ENCODE measurements at places on chromosomes 3 and 15. TPM values are rescaled to one million over a fixed set of nuclear protein-coding genes. Genes with fewer than 3 reads are reported as not detected.

STXBP5L gene
- not detected for total RNA-seq

OXSR1 gene
- 41.1 TPM for total RNA-seq

TYRO3 gene
- total RNA-seq, result 14.9 TPM

FAM3D gene
- not detected for total RNA-seq

PLA2G4B gene
- 2.2 TPM for total RNA-seq

TEX9 gene
- 5.0 TPM for total RNA-seq

ANKRD34C gene
- total RNA-seq, result not detected

TRIM71 gene
- total RNA-seq, result not detected

TMEM62 gene
- total RNA-seq, result 9.7 TPM

EPHA3 gene
- not detected for total RNA-seq

CNTN3 gene
- not detected for total RNA-seq

FBXW12 gene
- total RNA-seq, result not detected

PPARG gene
- total RNA-seq, result 34.3 TPM

DUOXA2 gene
- total RNA-seq, result not detected

CD80 gene
- total RNA-seq, result not detected

EIF4E3 gene
- total RNA-seq, result 3.7 TPM

SLC12A1 gene
- not detected for total RNA-seq

FSIP1 gene
- 0.84 TPM for total RNA-seq

CHRM5 gene
- not detected for total RNA-seq

SPTBN5 gene
- total RNA-seq, result 0.37 TPM

C2CD4A gene
- not detected for total RNA-seq

ZNF106 gene
- 6.3 TPM for total RNA-seq

FHIT gene
- total RNA-seq, result 0.64 TPM

PP2D1 gene
- not detected for total RNA-seq

CPNE4 gene
- 5.1 TPM for total RNA-seq

DPPA4 gene
- total RNA-seq, result not detected

TPRG1 gene
- 0.38 TPM for total RNA-seq

PRR20G gene
- total RNA-seq, result 0.54 TPM

P2RY12 gene
- total RNA-seq, result not detected

TMEM266 gene
- total RNA-seq, result 0.17 TPM

PLA2G4F gene
- not detected for total RNA-seq

CCR3 gene
- not detected for total RNA-seq

ZKSCAN7 gene
- total RNA-seq, result not detected

SLC9C1 gene
- not detected for total RNA-seq

RPL29 gene
- total RNA-seq, result 1,239 TPM

AP3B2 gene
- 0.45 TPM for total RNA-seq

RGMA gene
- total RNA-seq, result 0.22 TPM

LMOD3 gene
- not detected for total RNA-seq

MEX3B gene
- 5.9 TPM for total RNA-seq

TIPIN gene
- 28.1 TPM for total RNA-seq

TRPM7 gene
- 25.5 TPM for total RNA-seq

GUCA1C gene
- not detected for total RNA-seq

CEP19 gene
- total RNA-seq, result 2.8 TPM

OXTR gene
- 9.2 TPM for total RNA-seq

IP6K1 gene
- total RNA-seq, result 21.9 TPM

POLQ gene
- total RNA-seq, result 6.3 TPM
